ENCODE measurements at places on chromosomes 13 and 19.

- no peak for DNase-seq
Observed at GRCh38 chr13:111893607-111894443, 173.1 kb upstream of the SOX1 start.

DNA sequence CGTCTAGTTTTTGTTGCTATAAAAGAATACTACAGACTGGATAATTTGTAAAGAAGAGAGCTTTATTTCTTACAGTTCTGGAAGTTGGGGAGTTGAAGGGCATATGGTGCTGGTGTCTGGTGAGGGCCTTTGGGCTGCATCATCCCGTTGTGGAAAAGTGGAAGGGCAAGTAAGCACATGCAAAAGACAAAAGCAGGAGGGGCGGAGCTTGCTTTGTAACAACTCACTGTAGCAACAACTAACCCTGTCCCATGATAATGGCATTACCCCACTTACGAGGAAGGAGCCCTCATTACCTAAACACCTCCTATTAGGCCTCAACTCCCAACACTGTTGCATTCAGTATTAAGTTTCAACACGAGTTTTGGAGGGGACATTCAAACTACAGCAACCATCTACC lies 7.2 kb upstream of the DNAJC15 start:
- no peak for DNase-seq

DNA sequence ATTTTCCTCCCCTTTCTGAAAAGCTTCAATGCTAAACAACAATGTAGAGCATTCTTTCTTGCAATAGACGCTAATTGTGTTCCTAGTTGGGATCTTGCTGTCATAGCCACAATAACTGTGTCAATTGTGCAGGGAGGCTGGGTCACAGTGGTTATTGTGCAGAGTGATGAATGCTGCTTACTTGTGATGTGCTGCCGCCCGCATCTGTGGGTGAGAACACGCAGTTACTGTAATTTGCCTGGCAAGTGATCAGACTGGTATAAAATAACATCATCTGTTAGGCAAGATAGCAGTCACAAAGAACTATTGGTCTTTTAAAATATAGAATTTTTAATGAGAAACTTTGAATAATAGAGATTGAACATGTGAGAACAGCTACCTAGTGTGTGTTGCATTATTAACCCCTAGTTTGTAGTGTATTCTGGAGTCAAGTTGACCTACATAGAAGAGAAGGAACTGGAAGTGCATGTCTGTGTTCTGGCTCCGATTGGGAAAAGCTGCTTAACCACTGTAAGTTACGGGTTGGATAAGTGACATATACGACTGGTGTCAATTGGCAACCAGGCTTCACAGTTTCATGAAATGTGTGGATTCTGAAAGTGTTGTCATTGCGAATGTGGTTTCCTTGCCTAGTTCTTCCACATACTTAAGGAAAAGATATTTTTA lies 43.6 kb downstream of the SLAIN1 start:
- DNase-seq: no peak

DNA sequence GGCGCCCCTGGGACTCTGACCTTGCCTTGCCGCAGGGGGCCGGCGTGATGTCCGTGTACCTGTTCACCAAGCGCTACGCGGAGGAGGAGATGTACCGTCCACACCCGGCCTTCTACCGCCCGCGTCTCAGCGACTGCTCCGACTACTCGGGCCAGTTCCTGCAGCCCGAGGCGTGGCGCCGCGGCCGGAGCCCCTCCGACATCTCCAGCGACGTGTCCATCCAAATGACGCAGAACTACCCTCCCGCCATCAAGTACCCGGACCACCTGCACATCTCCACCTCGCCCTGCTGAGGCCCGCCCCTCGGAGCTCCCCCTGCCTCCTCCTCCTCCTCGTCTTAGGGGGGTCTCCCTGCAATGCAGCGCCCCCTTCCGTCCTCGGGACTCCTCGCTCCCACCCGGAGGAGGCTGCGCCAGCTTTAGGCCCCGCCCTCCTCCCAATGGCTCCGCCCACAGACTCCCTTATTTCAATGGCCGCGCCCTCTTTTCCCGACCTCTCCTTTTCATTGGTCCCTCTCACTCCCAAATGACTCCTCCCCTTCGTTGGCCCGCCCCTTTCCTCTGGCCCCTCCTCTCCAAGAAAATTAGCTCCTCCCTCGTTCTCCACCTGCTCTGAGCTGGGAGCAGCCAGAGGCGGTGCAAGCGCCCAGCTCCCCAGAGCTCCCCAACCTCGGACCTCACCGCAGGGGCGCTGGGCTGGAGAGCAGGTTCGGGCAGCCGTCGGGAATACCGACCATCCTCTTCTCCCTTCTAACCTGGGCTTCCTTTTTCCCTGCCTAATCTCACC lies 20.5 kb upstream of the CACNG8 start:
- DNase-seq: peak; percentile 11

GRCh38 chr13:100542826-100543156 lies 45.8 kb downstream of the GGACT start:
- peak; percentile 57 for DNase-seq

GRCh38 chr13:101982903-101983302 lies 418.9 kb downstream of the FGF14 start:
- no peak for DNase-seq

DNA sequence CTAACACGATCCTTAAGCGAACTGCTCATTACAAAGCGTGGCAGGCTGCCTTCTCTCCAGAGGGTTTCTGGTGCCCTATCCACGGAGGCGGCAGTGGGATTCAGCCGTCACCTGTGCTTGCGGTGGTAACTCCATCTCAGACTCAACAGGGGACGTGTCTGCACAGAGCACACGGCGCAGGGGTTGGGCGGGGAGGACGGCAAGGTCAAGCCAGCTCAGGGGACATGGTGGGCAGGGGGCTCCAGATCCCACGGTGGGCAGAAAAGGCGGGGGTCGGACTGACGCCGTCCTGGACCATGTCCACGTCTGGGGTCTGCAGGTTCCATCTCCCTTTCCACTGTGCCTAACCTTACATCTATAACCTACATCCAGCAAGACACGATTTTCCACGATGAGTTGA lies 70.7 kb downstream of the RASA3 start:
- DNase-seq: no peak

DNA sequence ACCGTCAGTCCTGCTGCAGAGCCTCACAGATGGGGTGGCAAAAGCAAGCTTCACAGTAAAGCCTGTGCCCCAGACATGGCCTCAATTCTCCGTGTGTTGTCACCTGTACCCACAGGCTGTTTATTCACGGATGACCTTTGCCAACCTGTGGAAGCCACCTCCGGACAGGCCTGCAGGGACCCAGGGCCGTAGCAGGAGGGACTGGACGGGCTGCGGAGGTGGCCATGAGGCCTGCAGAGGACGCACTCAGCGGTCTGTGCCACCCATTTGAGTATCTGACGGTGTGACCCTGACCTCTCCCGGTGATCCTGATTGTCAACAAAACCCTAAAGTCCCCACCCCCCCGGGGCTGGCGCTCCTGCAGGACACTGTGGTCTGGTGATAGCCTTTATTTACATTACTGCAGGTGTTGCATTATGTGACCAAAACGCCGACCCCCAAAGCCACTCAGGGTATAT lies 7.8 kb upstream of the KLF16 start:
- no peak for DNase-seq

GRCh38 chr19:42290136-42290522 lies 11.8 kb upstream of the PRR19 start:
- no peak for DNase-seq

- DNase-seq: no peak
Observed at GRCh38 chr19:35224681-35225571, 3.6 kb downstream of the FAM187B start.

DNA sequence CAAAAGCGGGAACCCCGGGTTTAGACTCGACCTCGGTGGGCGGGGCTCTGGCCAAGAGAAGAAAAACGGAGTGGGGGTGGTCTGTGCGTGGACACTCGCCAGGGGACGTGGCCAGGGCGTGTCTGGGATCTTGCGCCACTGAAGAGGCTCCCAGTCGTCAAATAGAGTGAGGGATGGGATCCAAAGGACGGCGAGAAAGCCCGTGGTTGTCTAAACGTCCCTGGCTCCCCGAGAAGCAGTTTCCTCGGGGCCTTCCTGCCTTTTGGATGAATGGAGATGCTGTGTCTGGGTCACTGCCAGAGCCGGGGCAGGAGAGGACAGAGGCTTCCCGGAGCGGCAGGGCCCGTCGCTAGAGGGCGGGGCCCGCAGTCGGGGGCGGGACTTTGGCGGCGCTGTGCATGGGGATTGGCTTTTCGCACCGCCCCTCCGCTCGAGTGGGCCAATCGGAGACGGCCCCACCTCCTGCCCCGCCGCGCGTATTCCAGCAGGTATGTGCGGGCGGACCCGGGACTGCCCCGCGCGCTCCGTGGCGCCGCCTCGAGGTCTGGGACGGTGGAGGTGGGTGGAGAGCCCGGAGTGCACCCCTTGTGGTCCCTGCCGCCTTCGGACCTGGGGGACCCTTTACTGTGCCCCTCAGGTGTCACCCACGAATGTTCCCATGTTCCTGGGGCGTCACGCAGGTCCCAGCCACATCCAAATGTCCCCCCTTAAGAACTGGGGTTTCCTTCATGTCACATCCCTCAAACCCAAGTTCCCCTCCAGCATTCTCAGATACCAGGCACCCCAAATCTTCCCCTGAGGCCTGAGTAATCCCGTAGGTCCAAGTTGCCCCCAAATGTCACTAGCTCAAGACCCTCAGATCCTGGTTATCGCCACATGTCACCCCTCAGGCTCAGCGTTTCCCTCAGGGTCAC lies 38.3 kb downstream of the ZSWIM4 start:
- peak; percentile 90 for DNase-seq

DNA sequence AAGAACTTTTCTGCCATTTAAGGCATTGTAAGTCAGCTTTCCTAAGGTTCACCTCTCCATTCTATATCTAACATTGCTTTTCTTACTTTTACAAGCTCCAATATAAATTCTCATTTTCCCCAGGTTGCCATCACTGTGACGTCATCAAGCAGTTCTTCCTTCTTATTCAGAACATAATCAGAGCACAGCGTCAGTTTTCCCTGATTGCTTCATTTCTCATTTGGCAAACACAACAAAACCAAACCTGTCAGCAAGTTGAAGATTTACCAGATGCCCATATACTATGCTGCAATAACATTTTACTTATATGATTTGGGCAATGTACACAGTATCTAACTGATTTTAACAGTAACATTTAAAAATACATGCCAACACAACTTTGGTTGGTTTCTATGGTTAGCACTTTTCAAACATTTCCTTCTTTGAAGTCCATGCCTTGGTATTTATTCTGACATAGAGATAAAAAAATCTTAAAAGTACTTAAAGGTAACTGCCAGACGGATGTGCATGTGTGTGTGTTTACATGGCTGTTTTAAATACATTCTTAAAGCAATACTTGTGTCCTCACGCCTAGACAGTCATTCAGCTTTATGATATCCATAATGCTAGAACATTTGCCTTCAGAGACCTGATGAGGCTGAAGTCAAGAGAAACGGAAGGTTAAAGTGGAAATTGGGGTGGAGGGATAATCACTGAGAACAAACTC lies 264.0 kb downstream of the KLF12 start:
- peak; percentile 43 for DNase-seq

GRCh38 chr13:20311596-20311995 lies 79.5 kb upstream of the GJB6 start:
- no peak for DNase-seq

- no peak for DNase-seq
Observed at GRCh38 chr19:7915250-7916102, 846 bp downstream of the TGFBR3L start.

DNA sequence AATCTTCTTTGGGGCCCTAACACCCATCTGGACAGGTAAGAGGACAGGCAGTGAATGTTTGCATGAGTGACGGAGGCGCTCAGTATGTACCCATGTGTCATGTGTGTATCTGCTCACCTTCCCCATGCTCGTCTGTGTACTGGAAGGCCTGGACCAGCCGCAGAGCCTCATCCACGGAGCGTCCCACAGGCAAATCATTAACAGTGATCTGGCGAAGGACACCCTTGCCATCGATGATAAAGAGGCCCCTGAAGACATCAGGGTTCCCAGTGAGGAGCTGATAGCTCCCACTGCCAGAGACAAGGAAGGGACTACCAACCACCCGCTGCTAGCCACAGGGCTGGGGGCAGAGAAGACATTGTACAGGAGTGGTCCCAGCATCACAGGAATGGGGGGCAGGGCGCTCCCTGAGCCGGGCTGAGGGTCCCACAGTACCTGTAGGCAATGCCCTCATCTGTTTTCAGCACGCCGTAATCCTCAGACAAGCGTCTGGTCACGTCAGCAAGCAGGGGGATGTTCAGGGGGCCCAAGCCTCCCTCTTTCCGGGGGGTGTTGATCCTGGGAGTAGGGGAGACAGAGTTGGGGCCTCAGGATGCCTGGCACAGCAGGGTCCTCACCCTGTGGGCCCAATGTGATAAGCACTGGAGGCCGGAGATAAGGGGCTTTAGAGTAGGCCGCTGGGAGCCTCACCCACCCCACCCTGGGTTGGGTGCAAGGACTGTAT lies 1.7 kb downstream of the PRDX2 start:
- no peak for DNase-seq

DNA sequence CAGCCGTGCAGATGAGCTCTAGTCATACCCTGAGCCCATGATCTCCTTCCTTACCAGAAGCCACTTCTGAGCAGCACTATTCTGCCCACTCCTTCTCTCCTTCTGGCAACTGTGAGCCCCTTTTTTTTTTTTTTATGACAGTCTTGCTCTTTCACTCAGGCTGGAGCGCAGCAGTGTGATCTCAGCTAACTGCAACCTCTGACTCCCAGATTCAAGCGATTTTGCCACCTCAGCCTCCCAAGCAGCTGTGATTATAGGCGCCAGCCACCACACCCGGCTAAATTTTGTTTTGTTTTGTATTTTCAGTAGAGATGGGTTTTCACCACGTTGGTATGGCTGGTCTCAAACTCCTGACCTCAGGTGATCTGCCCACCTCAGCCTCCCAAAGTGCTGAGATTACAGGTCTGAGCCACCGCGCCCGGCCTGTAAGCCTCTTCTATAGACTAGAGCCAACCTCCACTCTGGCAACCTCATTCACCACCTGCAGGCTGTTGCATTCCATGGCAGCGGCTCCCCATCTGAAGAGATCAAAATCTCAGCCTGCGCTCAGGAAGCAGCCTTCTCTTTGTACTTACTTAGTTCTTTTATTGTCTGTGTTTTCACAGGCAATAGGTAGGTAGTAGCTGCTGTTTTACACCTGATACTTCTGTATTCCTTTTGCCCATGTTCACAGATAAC lies 34.8 kb upstream of the NDFIP2 start:
- no peak for DNase-seq

DNA sequence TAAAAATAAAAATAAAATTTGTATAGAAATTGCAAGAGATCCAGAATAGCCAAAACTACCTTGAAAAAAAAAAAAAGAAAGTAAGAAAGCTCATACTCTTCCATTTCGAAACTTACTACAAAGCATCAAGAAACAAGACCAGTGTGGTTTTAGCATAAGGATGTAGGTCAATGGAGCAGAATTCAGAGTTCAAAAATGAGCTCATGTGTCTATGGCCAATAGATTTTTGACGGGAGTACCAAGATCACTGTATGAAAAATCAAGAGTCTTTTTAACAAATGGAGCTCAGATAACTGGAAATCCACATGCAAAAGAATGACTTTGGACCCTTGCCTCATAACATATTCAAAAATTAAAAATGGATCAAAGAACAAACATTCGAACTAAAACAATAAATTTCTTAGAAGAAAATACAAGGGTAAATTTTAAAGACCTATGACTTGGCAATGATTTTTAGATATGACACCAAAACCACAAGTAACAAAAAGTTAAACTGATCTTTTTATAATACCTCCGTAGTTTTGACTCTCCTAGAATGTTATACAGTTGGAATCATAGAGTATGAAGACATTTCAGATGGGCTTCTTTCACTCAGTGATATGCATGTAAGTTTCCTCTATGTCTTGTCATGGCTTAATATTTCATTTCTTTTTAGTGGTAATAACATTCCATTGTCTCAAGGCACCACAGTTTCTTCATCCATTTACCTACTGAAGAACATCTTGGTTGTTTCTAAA lies 43.2 kb downstream of the KLF12 start:
- no peak for DNase-seq

- peak; percentile 81 for DNase-seq
Observed at GRCh38 chr19:12840091-12841079, 2.1 kb downstream of the MAST1 start.
